Glomerular endothelial cell (primary cell): ENCODE measurements at places on chromosomes 5 and 9. TPM values are rescaled to one million over a fixed set of nuclear protein-coding genes. Genes with fewer than 3 reads are reported as not detected.

The ALDOB gene
- total RNA-seq = not detected in 2 replicates

The PTGES gene
- 1.1 TPM in 1 of 2 replicates, not detected in the other for total RNA-seq

The DNM1 gene
- total RNA-seq = 2.7 and 7.9 TPM in 2 replicates

The GFI1B gene
- not detected in 2 replicates for total RNA-seq

The SAP30L gene
- 32.2 and 36.5 TPM in 2 replicates for total RNA-seq

The DMRT2 gene
- not detected in 2 replicates for total RNA-seq

The NR6A1 gene
- 0.10 and 1.3 TPM in 2 replicates for total RNA-seq

The LCN2 gene
- not detected in 2 replicates for total RNA-seq

The RALGPS1 gene
- total RNA-seq = 5.9 and 7.2 TPM in 2 replicates

The TENT4A gene
- total RNA-seq = 11.3 and 22.7 TPM in 2 replicates

The RNF183 gene
- total RNA-seq = not detected in 2 replicates

The FIBCD1 gene
- total RNA-seq = 0.05 TPM in 1 of 2 replicates, not detected in the other

The HACD4 gene
- 2.0 and 2.8 TPM in 2 replicates for total RNA-seq

The PCDHA12 gene
- not detected in 2 replicates for total RNA-seq

The FCN1 gene
- total RNA-seq = not detected in 2 replicates

The NEUROG1 gene
- total RNA-seq = not detected in 2 replicates

The EIF4EBP3 gene
- 1.3 and 3.0 TPM in 2 replicates for total RNA-seq
